IMR-90 (cell line): ENCODE measurements at places on chromosomes 1 and 21. TPM values are rescaled to one million over a fixed set of nuclear protein-coding genes. Genes with fewer than 3 reads are reported as not detected.

The RGS13 gene
- not detected in 2 replicates for total RNA-seq

GRCh38 chr21:41425954-41426675 lies at the start of gene MX1:
Gene MX1 (plus strand): TSS chr21:41426239. CDS start chr21:41432071, 5,832 bp downstream.
- peaks cover 21% of the 10 kb centered on the region for H3K27me3 ChIP-seq
- H3K27ac ChIP-seq: no peak within 1 kb of the TSS
- no peaks in the 10 kb centered on the region; the same call in 1 of the 2 replicates for H3K4me1 ChIP-seq
- no peaks in the 10 kb centered on the region for H3K36me3 ChIP-seq
- peak; percentile 10 for DNase-seq
- peak within 1 kb of the TSS; percentile 58 for H3K4me3 ChIP-seq

DNA sequence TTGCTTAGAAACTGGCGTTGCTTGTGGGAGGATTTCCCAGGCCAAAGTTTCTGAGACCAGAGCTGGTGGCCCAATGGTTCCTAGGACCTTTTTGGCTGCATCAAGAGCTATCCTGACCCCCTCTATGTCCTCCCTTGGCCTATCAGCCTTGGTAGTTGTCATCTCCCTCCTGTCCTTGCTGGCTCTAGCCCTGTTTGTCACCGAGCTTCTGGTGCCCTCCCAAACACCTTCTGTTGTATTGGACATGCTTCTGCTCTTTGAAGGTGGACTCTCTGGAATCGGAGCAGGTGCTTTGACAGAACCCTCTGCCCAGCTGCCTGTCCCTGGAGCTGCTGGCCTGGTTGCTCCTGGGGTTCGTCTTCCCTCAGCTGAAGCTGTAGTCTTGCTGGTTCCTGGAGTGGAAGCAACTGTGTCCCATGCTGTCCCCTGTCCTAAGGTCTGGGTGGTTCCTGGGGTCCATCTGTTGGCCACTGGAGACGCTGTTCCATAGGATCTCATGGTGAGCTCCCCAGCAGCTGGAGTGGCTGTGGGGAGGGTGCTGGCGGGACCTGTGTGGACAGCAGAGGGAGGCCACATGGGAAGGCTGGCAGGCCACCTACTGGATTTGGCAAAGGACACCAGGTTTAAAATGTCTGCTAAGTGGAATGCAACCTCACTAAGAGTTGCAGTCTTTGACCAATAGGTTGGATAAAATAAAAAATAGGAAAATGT lies 9.4 kb downstream of the FCAMR start:
- H3K4me1 ChIP-seq: no peaks in the 10 kb centered on the region
- no peak for DNase-seq
- no peak overlapping the region for H3K27ac ChIP-seq

DNA sequence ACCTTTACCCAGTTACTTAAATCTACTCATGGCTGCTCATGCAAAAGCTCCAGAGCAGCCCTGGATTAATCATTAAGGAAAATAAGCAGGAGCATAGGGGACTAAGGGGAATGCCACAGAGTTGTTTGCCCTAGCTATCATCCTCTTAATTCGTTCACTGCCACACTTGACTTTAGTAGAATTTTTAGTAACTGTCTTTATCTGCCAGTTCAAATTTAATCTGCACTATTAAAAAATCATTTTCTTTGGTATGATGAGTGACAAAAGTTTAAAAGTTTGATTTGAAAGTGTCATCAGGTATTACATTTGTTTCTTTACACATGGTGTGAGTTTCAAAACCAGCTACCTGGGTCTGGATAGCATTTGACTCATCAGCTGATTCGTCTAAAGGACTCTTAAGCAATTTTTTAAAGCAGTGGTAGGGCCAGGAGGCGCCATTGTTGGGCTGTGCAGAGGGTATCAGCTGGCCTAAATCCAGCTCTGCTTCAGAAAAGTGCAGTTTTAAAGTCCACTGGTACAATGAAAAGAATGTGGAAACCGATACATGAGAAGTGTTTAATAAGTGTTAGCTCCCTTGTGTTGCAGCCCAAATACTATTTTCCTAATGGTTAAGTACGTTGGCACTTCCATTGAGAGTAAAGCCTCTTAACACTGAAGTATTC lies 69.9 kb upstream of the DR1 start:
- H3K36me3 ChIP-seq: no peaks in the 10 kb centered on the region
- no peaks in the 10 kb centered on the region for H3K27me3 ChIP-seq
- no peak overlapping the region for H3K27ac ChIP-seq
- DNase-seq: no peak
- H3K4me1 ChIP-seq: no peaks in the 10 kb centered on the region
- no peak overlapping the region for H3K4me3 ChIP-seq

The ERICH3 gene
- not detected in 2 replicates for total RNA-seq

DNA sequence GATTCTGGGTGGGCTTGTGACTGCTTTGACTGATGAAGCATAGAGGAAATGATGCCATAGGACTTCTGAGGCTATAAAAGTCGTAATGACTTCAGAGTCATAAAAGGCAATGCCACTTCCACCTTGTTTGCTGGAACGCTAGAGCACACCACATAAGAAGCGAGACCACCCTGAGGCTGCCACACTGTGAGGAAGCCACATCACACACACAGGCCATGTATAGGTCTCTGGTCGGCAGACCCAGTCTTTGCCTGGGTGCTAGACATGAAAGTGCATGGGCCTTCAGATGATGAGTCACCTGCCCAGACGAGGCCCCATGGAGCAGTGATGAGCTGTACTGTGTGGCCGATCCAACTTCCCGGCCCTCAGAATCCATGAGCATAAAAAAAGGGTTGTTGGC lies 14.2 kb upstream of the KANK4 start:
- H3K36me3 ChIP-seq: no peaks in the 10 kb centered on the region
- DNase-seq: no peak
- H3K4me1 ChIP-seq: no peaks in the 10 kb centered on the region
- H3K27ac ChIP-seq: no peak overlapping the region
- H3K27me3 ChIP-seq: no peaks in the 10 kb centered on the region

DNA sequence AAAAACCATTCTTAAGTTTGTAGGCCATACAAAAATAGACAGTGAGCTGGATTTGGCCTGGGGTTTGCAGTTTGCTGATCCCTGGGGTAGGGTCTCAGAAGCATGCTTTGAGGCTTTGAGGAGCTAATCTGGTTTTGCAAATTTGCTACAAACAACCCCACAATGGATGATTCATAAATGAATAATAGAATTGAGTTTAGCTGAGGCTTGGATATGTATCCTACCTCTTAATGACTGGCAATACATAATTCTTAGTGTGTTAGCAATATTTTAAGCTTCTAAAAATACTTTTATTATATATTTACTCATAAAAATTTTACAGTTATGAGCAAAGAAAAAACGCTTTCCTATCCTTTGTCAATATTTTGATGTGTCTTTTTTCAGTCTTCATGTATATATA lies 50.6 kb downstream of the ROR1 start:
- H3K36me3 ChIP-seq: no peaks in the 10 kb centered on the region
- no peak overlapping the region for H3K27ac ChIP-seq
- no peak overlapping the region for H3K4me3 ChIP-seq
- DNase-seq: peak; percentile 28
- peaks cover 17% of the 10 kb centered on the region; the same call in 1 of the 2 replicates for H3K4me1 ChIP-seq

DNA sequence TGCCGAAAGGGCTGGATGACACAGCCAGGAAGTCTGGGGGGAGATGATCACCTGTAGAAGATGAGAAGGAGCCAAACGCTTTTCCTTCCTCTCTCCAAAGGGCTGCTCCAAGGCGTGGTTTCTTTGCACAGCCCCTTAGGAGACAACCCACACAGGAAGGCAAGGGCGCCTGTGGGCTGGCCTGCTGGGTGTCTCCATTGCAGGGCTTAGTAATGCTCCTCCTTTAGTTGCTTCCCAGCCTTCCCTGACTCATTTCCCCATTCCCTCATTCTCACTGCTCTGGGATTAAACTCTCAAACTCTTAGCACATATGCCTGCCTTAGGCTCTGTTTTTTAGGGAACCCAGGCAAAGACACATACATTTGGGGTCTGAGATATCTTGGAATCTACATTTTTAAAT lies 1.7 kb upstream of the CLCA1 start:
- DNase-seq: no peak
- no peaks in the 10 kb centered on the region for H3K4me1 ChIP-seq
- H3K4me3 ChIP-seq: no peak overlapping the region
- peaks cover 11% of the 10 kb centered on the region for H3K27me3 ChIP-seq

DNA sequence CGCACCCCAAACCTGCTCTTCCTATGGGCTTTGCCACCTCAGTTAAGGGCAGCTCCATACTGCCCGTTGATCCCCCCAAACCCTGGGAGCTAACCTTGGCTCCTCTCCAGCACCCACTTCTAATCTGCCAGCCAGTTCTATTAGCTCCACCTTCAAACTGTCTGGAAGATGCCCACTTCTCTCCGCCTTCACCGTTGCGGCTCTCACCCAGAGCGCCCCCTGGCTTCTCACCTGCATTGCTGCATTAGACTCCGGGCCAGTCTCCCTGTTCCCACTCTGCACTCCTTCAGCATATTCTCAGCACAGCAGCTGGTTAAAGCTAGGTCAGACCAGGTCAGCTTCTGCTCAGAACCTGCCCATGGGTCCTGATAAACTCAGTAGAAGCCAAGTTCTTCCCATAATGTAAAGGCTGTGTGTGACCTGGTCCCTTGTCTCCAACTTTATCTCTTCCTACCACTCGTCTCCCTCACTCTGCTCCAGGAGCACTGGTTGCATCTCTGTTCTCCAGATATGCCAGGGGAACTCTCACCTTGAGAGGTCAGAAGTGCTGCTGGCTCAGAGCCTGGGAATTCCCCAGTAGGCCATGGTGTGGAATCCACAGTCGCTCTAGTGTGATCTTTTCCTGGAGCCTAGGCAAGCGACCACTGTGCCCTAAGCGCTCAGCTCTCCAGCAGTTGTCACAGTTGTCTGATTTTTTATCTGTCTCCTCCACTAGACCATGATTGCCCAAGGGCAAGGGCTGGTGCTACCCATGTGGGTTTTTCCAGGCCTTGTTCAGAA lies 150.3 kb downstream of the HMGB4 start:
- DNase-seq: no peak
- H3K27ac ChIP-seq: no peak overlapping the region
- no peaks in the 10 kb centered on the region for H3K4me1 ChIP-seq
- no peaks in the 10 kb centered on the region for H3K27me3 ChIP-seq

GRCh38 chr1:224700918-224701531 lies 84.9 kb downstream of the CNIH3 start:
- no peaks in the 10 kb centered on the region for H3K4me1 ChIP-seq
- H3K27ac ChIP-seq: no peak overlapping the region
- H3K4me3 ChIP-seq: no peak overlapping the region
- H3K27me3 ChIP-seq: no peaks in the 10 kb centered on the region; the same call in 1 of the 2 replicates
- DNase-seq: peak; percentile 7
- no peaks in the 10 kb centered on the region for H3K36me3 ChIP-seq
